ENCODE measurements at places on chromosomes 3 and 15. TPM values are rescaled to one million over a fixed set of nuclear protein-coding genes. Genes with fewer than 3 reads are reported as not detected.
A peak's percentile ranks its signal among the peaks of the same experiment; 100 is the strongest.

DNA sequence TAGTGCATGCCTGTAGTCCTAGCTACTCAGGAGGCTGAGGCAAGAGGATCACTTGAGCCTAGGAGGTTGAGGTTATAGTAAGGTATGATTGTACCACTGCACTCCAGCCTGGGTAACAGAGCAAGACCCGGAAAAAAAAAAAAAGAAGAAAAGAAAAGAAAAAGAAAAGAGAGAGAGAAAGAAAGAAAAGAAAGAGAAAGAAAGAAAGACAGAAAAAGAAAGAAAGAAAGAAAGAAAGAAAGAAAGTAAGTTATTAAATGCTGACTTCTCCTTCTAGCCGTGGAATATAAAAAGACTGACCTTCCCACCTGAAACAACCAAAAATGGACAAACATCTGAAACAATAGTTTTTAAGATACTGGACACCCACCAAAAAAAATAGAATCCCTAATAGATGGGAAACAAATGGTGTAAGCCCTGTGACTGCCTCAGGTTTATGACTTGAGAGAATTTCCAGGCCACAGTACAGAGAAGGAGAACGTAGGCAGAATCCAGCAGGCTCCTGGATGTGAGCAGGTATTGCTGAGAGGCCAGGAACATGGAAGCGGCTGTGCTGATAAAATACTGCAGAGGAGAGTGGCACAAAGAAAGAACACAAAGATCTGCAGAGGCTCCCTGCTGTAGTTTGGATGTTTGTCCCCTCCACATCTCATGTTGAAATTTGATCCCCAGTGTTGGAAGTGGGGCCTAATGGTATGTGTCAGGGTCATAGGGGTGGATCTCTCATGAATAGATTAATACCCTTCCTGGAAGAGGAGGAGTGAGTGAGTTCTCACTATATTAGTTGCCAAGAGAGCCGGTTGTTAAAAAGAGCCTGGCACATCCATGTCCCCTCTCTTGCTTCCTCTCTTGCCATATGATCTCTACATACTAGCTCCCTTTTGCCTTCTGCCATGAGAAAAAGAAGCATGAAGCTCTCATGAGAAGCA lies 41.8 kb upstream of the PRSS50 start:
- DNase-seq, result no peak

DNA sequence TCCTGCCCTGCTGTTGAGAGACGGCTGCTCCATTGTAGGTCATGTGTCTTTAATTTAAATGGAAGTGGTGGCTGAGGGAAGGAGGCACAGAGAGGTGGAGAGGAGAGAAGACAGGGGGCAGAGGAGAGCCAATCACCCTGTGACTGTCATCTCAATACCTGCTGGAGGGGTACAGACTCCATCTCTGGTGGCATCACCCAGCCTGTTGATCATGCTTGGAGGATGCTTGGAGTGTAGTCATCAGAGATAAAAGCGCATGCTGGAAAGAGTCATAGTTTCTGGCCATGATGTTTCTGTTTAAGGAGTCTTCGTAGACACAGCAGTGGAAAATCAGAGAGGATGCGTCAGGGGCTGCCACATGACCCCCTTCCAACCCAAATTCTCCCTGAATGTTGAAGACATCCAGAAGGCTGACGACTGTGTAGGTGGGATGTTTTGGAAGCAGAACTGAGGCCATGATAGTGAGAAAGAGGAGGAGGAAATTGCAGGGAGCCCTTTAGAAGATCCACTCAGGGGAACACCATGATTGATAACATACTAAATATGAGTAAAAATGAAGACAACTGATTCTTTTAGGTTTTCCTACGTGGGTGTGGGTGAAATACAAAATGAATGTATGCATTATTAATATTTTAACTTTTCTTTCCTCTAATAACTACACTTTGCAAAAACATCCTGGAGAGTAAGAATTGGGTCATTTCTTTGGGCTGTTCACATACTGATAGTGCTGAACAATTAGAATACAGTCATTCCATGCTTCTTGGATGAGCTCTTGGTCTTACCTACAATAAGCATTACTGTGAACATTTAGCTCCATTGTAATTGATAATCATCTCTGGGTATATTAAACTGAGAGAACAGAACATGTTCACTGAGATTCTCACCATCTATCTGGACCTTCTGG lies 210.6 kb upstream of the ATP10A start:
- no peak for DNase-seq

DNA sequence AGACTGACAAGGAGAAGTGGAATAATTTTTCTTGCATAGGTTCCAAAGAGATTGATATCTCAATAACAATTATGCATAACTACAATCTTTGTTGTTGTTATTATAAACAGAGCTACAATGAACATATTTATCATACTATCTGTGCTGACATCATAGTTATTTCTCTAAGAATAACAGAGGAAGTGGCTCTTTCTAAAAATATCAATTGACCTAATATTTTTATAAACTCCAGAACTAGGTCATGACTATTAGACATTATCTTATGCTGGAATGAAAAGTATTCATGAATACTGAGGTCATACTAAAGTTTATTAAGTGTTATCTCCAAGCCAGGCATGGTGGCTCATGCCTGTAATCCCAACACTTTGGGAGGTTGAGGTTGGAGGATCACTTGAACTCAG lies 114.1 kb downstream of the DCLK3 start:
- DNase-seq, result no peak

GRCh38 chr3:114632757-114633424 lies 339.1 kb downstream of the TIGIT start:
- no peak for DNase-seq

DNA sequence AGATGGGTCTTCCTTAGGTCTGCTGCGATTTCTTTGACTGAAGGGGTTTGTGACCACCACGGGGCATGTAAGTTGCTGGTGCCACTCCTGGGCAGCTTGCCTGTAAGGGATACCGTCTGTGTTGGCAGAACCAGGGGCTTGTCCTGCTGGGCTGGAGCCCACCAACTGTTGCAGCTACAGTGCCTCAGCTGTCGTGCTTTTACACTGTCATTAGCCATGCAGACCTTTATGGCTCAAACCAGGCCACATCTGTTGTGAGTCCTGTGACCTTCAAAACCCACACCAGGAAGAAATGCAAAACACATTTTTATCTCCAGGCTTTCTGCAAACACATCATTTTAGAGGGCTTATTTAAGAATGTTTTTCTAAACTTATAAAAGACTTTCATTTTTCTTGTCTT lies 168.7 kb downstream of the PTPRG start:
- no peak for DNase-seq

DNA sequence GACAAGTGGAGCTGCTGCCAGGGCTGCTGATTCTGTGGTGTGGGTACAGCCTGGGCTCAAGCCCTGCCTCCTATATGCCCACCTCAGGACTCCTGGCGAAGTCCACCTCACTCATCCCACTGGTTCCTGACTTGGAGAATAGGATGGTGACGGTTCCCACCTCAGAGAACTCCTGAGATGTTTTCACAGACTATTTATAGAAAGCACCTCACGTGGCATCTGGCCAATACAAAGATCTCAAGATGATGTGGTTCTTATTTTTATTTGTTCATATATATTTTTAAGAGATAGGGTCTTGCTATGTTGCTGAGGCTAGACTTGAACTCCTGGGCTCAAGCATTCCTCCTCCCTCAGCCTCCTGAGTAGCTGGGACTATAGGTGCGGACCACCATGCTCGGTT lies 236.9 kb upstream of the BHLHE40 start:
- DNase-seq, result no peak

DNA sequence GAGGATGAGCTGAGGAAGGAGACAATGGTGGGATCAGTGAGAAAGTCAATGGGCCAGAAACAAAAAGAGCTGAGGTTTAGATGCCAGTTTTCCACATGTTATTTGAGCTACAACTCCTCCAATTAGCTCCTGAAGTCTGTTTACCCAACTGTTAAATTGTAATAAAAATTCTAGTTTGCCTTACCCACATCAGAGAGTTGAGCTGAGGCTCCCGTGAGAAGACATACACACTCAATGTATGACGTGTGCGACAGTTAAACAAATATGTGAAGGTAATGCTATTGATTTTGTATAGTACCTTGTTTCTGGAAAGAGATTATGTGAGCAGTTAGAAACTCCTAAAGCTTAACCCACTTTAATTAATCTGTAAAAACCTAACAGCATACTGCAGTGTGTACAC lies 318.1 kb upstream of the GRM7 start:
- no peak for DNase-seq

GRCh38 chr15:92454555-92455105 lies 60.9 kb downstream of the ST8SIA2 start:
- no peak for DNase-seq

DNA sequence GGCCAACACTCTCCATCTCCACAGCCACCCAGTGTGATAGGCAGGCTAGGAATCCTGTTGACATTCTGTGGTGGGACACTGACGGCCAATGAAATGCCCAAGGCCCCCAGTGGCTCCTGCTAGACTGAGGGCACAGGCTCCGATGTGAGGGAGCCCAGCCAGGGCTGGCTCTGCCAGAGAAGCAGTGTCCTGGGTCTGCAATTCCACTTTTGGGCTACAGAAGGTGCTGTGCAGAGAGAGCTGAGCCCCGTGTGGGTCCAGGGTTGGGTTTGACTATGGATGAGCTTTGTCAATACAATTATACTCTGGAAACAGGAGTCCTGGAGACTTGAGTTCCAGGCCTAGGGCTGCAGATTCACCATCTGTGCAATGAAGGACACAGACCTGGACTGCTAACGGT lies 55.7 kb upstream of the TMEM115 start:
- DNase-seq, result no peak

GRCh38 chr3:168975576-168975975 lies 687.9 kb downstream of the MECOM start:
- no peak for DNase-seq

DNA sequence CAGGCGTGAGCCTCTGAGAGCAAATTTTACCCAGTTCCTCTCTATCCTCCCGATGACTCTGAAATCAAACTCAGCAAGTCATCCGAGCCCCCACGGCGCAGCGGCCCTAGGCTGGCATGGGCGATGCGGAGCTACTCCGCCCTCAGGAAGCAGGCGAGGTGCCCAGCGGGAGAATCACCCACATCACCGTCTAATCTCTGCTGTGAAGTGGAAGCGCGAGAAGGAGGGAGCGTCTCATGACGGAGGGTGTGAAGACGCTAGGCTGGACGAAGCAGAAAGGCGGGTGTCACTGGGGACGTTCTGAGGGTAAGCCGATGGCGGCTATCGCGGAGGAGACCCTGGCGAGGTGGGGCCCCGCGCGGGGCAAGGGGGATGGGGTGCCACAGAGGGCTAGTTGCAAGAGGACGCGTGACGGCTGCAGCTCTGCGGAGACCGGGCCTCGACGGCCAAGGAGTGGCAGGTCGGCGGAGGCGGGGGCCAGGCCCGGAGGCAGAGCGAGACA lies 9.1 kb upstream of the GNAI2 start:
- peak; percentile 39 for DNase-seq

DNA sequence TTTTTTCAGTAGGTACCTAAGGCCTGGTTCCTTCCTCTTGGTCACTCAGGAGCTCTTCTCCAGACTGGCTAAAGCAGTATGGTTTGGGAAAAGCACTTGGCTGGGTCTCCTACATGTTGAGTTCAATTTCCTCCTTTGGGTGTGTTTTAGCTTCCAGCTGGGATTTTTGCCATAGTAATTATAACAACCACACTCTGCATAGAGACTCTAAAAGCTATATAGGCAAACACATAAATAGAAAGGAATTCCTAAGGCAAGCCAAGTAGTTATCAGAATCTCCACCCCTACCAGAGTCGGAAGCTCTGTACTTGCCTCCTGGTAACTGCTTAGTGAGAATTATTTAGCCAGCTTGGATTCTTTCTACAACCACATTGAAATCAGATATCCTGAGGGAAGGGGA lies 48.6 kb downstream of the FOXL2 start:
- no peak for DNase-seq

DNA sequence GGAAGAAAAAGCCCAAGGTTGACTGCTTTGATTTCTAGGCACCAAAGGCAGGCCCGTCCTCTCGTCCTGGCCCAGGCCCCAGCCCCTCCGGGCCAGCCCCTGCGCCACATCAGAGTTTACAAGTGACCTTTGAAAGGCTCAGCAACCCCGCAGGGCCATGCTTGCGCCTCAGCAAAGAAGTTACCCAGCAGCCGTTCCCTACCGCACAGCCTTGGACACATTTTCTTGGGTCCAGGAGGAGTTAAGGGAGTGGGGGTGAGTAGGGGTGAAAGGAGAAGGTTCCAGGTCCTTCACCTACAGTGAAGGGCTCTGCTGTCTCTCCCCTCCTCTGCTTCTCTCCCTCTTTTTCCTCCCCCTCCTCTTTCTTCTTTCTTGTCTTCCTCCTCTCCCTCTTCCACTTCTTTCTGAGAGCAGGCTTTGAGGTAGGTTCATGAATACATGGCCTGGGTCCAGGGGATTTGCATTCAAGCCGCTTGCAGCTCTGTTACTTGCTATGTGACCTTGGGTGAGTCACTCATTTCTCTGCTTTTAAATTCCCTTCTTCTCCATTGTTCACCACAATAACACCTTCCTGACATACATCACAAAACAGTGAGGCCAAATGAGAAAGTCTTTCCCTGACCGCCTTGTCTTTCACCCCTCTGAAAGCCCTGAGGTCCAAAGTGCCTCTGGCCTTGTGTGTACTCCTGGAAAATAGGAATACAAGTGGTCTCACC lies 223.3 kb upstream of the TPRG1 start:
- peak; percentile 65 for DNase-seq

DNA sequence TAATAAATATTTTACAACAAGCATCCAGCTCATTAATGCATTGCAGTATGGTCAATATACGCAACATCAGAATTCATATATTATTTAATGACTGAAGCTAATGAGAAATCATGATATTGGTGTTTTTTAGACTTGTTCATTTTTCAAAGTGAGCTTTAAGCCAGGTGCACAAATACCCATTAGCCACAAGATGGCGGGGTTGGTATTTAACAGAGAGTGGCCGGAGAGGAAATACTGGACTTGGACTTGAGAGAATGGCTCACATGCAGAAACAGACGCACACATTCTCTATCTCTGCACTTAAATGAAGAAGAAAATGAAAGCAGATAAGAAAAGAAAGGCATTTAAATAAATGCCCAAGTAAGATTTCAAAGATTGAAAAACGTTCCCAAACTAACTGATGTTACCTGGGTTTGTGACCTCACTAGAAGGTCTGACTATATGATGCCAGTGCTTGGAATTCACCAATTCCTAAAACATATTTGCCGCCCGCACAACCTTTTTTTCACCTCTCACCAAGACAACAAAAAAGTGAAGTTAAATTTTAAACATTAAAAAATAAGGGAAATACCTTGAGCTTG lies 21.2 kb upstream of the CRBN start:
- DNase-seq, result peak; percentile 2

GRCh38 chr3:12275974-12276650 lies 12.8 kb upstream of the PPARG start:
- DNase-seq, result no peak

Gene INO80
- total RNA-seq, result 25.5 TPM

Gene MASP1
- 2.3 TPM for total RNA-seq

Gene RYR3
- 7.9 TPM for total RNA-seq

Gene TSPAN3
- 341 TPM for total RNA-seq

Gene IL5RA
- not detected for total RNA-seq

Gene PP2D1
- not detected for total RNA-seq

Gene ALCAM
- 93.7 TPM for total RNA-seq

Measured in SJSA1 (cell line).